Hematopoietic multipotent progenitor cell (in vitro differentiated cells): ENCODE measurements at places on chromosomes 7 and 10. TPM values are rescaled to one million over a fixed set of nuclear protein-coding genes. Genes with fewer than 3 reads are reported as not detected.

DNA sequence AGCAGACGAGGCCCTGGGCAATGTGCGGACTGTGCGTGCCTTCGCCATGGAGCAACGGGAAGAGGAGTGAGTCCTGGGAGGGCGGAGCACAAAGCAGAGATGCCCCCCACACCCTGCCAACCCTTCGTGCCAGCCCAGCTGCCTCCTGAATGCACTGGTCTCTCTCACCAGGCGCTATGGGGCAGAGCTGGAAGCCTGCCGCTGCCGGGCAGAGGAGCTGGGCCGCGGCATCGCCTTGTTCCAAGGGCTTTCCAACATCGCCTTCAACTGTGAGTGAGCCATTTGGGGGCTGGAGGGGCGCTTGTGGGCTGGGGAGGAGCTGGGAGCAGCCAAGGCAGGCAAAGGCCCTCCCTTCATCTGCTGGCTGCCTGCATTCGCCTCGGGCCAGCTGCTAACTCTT is 7.7 kb downstream of the ABCB8 start:
- no peak for DNase-seq

DNA sequence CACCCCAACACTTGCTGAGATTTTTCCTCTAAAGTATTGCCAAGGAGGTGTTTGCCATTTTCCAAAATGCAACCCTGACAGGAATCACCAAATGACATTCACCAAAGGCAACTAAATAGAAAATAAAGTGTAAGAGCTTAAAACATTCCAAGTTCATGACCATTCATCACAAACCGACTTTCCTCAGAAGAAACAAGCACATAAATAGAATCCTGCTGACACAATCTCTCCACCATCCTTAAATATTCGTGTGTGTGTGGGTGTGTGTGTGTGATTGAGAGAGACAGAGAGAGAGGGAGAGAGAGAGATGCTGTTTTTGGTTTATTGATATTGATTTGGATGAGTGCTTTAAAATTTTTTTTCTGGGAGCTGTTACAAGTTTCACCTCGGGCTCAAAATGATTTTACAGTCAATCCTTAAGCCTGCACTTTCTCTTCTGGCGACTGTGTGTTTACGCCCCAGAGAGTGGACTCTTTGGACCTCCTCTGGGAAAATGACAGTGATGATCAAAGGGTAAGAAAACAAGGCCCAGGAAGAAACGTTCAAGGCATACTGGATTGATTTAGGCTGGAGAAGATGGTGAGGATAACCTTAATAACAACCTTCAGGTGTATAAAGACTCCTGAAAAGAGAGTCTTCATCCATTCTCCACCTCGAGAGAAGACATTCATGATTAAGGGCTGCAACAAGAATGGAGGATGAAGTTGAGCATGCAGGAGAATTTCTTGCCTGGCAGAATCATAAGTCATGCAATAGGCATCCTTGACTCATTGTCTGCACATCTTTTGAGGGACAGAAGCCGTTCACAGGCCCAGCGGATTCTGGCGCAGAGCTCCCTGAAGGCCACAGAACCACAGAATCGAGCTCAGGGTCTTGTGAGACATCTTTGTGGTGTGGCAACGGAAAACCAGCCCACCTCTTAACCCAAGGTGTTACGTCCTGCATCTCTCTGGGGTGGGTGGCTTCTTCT is 104.4 kb upstream of the FGFR2 start:
- DNase-seq = no peak

- no peak for DNase-seq
These were observed 72.7 kb downstream of the RGS10 start for GRCh38 chr10:119469846-119470245.

DNA sequence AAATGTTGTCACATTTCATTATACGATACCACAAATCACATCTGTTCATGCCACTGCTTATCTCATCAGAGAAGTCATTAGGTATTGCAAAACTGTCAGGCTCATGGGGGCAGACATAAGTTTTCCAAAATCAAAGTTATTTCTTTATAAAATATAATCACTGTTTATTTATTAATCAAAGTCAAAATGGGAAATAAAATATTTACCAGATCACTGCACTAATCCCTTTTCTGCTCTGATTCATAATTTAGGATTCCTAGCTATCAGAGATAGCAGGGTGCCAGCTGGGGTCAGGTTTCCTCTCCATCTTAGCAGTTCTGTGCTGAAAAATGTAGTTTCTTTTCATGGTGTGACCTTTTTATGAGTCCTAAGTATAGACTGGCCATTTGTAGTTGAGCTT is 117.7 kb upstream of the LANCL2 start:
- no peak for DNase-seq

- no peak for DNase-seq
These were observed 23.5 kb upstream of the KDM7A start for GRCh38 chr7:140200061-140200989.

DNA sequence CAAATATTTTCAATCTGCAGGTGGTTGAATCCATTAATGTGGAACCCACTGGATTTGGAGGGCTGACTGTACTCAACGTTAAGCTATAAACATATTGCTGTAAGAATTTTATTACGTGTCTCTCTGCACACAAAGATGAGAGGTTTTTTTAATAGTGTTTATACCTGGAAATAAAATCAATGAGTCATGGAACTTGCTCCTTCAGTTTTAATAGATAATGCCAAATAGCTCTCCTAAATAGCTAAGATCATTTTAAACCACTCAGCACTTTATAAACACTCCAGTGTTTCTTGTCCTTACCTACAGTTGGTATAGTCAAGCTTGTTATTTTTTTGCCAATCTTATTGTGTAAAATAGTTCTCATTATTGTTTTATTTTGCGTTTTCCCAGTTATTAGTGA is 455.6 kb upstream of the FZD8 start:
- no peak for DNase-seq

Gene ZNF804B
- 0.27 TPM for total RNA-seq
